ENCODE measurements at places on chromosomes 6 and 20.

- DNase-seq, result no peak
Observed at GRCh38 chr6:34897130-34897529, 8.1 kb downstream of the ANKS1A start.

DNA sequence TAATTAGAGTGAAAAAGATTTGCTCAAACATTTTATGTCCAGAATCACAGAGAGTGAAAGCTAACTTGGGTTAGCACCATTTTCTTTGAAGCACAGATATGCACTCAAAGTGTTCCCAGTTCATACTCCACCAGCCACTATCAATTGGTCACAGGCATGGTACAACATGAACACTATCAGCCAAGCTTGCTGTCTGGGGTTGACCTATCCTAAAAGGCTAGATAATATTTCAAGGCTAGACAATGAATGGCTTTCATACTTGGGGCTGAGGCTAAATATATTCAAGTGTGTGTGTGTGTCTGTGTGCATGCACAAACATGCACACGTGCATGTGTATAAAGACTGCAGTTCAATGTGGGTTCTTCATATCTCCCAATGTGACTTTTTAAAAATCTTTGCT, 783.0 kb upstream of the GJE1 start:
- no peak for DNase-seq

GRCh38 chr6:136587527-136587926, 37.3 kb upstream of the MAP7 start:
- DNase-seq, result no peak

- no peak for DNase-seq
Observed at GRCh38 chr6:90388395-90388794, 91.8 kb upstream of the BACH2 start.

DNA sequence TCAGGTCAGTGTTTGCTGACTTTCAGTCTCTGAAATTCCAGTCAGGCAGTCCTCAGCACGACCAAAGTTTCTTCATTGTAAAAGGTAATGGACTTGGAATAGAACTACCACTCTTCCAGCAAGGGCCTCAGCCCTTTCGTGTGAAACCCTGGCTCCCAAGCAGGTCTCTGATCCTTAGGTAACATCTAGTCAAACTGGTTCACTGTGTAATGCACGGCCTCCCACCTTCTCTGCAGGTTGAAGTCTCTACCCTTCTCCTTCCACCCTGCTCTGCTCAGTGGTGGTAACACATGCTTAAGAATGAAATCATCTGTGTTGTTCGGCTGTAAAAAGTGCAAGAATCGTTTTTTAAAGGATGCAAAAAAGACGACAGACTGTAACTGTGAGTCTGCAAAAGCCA, 287.2 kb upstream of the POU3F2 start:
- no peak for DNase-seq

- no peak for DNase-seq
Observed at GRCh38 chr6:39755231-39755630, 30.0 kb upstream of the KIF6 start.

- no peak for DNase-seq
Observed at GRCh38 chr6:10720265-10720959, 2.5 kb upstream of the TMEM14C start.

GRCh38 chr6:157169656-157170055, 153.7 kb downstream of the TMEM242 start:
- DNase-seq, result no peak
